ENCODE measurements at places on chromosomes 12 and 14. TPM values are rescaled to one million over a fixed set of nuclear protein-coding genes. Genes with fewer than 3 reads are reported as not detected.

DUSP6 gene
- total RNA-seq, result 108 TPM

PRPH gene
- not detected for total RNA-seq

RERG gene
- 6.0 TPM for total RNA-seq

NUAK1 gene
- 14.3 TPM for total RNA-seq

HSPB8 gene
- total RNA-seq, result 2.6 TPM

SPPL3 gene
- 61.0 TPM for total RNA-seq

IL31 gene
- not detected for total RNA-seq

CD4 gene
- not detected for total RNA-seq

TAS2R42 gene
- total RNA-seq, result not detected

SUDS3 gene
- total RNA-seq, result 49.4 TPM

PRICKLE1 gene
- total RNA-seq, result 7.0 TPM

SLCO1A2 gene
- total RNA-seq, result not detected

TRAF3 gene
- 24.8 TPM for total RNA-seq

TEAD4 gene
- 34.2 TPM for total RNA-seq

TMEM63C gene
- total RNA-seq, result 2.1 TPM

MANSC4 gene
- not detected for total RNA-seq

ZNF740 gene
- 30.3 TPM for total RNA-seq

PUS7L gene
- 10.2 TPM for total RNA-seq

CCDC60 gene
- total RNA-seq, result not detected

All from Calu3 (cell line).